Cortex of kidney (tissue), 1 donor: ENCODE measurements at places on chromosomes 11 and 22.

GRCh38 chr11:111793863-111794262, 27.7 kb upstream of the PPP2R1B start:
- DNase-seq: no peak

- no peak for DNase-seq
Observed at GRCh38 chr11:97990162-97990920, 1030.4 kb upstream of the CNTN5 start.

GRCh38 chr11:3177931-3178330, 12.8 kb upstream of the OSBPL5 start:
- DNase-seq: no peak

DNA sequence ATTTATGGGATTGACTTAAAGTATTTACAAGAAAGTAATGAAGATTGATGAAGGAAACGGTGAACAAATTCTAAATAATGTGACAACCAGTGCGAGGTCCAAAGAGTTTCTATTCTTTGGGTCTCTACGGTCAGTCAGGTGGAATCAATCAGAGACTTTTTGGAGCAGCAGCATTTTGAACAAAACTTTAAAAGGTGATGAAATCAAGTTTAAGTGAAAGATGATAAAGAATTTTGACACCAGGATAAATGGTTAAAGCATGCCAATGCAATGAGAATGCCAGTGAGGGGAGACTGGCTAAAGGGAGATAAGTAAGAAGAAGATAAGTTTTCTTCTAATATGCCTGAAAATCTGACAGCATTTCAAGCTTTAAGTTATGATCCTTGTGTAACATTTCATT, 67.9 kb downstream of the DCUN1D5 start:
- DNase-seq: no peak

DNA sequence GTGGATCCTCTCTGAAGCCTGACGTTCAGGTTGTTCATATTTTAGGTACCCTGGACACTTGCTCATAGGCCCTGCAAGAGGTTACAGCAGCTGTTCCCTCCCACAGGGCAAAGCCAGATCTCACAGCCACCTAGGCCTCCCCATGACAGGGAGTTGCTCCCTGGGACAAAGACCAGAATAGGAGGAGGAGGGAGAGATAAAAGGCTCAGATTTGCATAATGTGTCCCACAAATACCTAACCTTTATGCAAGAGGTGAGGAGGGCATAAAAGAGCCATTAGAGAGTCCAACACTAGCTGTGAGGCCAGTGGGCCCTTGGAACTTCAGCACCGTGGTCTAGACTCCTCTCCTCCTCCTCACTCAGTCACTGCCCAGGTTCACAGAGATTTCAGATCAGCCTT, 33.8 kb downstream of the ZNF280B start:
- DNase-seq: no peak

GRCh38 chr11:129286813-129287212, 88.8 kb upstream of the BARX2 start:
- DNase-seq: no peak

GRCh38 chr11:118415062-118415738, 13.8 kb downstream of the ATP5MG start:
- DNase-seq: no peak

DNA sequence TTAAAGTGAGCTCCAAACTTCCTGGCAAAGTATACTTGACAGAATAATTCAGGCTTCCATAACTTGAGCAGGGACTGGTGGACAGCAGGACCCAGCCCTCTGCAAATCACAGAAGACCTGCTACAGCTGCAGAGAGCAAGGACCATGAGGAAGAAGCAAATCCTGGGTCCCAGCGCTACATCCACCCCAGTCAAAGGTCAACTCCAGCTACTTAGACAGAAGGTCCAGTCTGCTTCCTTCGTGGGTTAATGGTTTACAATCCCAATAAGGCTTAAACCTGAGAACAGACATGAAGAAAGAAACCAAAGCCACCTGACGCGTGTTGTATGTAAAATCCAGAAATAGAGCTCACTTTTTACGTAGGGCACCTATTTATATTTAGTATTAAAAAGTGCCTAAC, 57.7 kb downstream of the SHANK2 start:
- no peak for DNase-seq

- no peak for DNase-seq
Observed at GRCh38 chr11:66004186-66004585, 1.9 kb downstream of the BANF1 start.

DNA sequence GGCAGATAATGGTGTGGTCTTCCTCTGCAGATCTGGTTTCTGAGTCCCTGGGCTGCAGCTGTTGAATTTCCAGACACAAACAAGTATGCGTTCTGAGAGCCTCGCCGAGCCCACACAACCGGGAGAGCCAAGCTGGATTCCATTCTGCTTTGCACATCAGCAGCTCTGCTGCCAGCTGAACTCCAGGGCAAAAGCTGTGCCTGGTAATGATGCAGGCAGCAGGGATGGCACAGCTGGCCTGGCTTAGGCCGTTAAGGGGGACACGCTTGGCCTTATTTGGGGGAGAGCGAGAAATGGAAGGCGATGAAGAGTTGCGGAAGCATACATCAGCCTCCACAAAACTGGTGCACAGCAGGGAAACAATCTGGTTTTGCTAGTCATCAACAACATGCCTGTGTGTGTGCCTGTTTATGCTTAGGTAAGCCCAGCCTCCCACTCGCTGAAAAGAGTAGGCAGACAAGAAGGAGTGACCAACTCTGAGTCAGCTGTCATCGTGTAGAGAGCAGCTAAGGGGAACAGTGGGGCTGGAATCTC, 25.1 kb downstream of the ADAMTS8 start:
- no peak for DNase-seq

- DNase-seq: no peak
Observed at GRCh38 chr11:130765951-130766649, 150.2 kb downstream of the SNX19 start.

DNA sequence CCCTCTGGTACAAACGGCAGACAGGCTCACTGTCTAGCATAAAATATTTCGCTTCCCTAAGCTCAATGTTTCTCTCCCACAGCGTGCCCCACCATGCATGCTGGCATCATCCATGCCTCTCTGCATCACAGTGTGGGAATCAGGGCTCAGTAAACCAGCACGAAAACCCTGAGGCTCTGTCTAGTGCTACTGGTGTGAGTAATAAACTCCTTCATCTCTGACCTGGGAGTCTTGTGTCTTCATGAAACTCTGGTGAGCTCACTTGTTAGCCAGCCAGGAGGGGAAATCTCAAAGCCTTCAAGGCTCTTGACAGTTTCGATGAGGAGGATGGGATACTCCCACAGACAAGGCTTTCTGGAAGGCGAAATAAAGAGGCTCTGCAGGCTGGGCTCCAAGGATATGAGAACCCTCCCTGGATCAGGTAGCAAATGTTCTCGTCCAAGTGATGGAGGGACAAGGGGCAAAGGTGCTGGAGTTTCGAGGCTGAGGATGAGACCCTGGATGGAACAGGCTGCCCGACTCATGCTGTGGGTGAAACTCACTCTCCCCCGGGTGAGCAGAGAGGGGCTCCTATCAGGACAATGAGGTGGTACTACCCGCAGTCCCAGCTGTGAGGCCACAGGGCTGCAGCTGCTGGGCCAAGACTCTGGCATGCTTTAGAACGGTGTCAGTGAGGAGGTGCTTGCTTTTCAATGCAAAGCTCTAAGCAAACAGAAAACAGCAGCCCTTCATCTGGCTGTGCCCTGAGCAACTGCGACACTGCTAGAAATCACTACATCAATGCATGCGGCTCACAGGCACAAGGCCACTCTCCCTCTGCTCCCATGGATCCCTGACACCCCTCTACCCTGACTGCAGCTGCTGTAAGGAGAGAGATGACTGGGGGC, 69.3 kb downstream of the SHANK2 start:
- DNase-seq: no peak

DNA sequence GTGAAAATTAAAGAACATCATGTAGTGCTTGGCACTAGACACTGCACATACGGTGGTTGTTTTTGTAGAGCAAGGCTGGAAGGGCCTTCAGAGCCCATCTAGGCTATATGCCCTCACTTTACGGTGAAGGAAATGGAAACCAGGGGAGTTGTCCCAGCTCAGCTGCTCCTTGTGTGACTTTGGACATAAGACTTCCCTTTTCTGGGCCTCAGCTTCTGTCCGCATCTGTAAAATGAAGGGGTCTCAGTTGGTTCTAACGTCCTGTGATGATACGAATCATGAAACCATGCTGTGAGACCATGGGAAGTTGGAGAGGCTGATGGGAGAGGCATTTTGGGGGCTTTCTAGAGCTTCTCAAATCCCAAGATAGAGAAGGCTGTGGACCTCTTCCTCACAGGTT, 4.7 kb downstream of the KCNE3 start:
- no peak for DNase-seq

GRCh38 chr22:19988965-19989724, 27.5 kb downstream of the ARVCF start:
- no peak for DNase-seq

GRCh38 chr11:113277907-113278306, 36.5 kb upstream of the TTC12 start:
- no peak for DNase-seq

GRCh38 chr22:24510637-24511625, 15.8 kb downstream of the UPB1 start:
- no peak for DNase-seq

GRCh38 chr22:35743326-35743860, 25.7 kb downstream of the APOL5 start:
- DNase-seq: no peak

- no peak for DNase-seq
Observed at GRCh38 chr22:50313021-50313420, 5.6 kb upstream of the PLXNB2 start.

- DNase-seq: no peak
Observed at GRCh38 chr11:117278347-117278746, 12.8 kb upstream of the BACE1-AS start.

- DNase-seq: no peak
Observed at GRCh38 chr11:100397401-100397800, 289.7 kb upstream of the ARHGAP42 start.

DNA sequence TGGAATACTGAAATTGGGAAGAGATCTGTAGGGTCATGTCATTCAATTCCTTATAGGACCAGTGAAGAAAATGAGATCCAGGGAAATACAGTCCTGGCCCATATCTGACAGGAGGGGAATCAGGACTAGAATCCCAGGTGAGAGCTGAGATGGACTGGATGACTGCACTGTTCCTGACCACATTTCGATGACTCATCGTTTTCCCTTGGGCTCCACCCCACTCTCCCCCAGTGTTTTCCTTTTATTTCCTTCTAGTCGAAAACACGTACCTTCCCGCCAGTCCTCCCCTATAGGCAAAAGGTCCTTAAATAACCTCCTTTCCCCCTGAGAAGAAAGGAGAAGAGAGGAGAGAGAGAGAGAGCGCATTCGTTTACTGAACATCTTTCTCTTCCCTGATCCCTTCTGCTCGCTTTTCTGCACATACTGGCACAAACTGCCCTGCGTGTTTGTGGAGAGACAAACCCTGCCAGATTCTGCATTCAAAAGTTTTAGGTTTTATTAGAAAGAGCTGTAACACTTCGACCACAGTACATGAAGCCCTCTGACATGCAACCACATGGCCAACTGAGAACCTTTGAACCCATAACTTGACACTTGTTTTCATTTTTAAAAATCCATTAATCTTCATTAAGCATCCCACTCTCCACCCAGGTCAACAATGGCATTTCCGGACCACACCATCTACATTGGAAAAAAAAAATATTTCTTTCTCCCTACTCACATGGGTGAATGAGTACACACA, 565.7 kb downstream of the METTL15 start:
- DNase-seq: no peak

DNA sequence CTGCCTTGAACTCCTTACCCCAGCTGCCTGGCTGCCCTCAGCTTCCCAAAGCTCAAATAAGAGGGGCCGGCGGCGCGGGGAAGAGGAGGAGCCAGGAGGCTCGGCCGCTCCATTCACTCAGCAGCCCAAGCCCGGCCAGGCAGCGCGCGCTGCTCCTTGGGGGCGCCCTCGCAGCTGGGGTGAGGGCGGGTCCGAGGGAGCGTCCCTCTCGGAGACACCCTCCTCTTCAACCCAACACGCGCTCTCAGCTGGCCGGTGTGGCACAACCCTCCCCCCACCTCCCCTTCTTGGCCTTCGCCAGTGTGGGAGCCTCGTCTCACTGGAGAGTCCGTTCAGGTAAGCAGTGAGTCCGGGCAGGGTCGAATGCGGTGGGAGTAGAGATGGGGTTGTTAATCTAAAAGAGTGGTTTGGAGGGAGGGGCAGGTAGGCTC, at the start of gene WT1:
Gene WT1 (minus strand): TSS at position 29 of the 431 bp plus-strand sequence.
- DNase-seq: no peak

DNA sequence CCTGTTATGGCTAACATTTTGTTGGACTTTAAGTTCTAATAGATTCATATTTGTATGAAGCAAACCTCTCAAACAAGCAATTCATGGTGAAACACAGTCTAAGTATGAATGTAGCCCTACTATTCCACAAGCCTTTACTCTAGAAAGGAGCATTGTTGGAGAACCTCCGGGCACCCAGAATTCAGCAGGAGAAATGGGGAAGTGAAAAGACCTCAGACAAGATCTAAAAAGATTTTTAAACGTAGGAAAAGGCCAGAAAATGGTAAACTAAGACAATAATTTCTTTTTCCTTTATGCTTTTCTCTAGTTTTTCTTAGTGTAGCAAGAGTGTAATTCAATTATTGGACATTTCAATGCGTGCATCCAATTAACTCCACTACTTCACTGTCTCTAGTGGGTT, 426.4 kb downstream of the INSC start:
- DNase-seq: no peak

- no peak for DNase-seq
Observed at GRCh38 chr11:69088676-69089146, 40.0 kb downstream of the TPCN2 start.

DNA sequence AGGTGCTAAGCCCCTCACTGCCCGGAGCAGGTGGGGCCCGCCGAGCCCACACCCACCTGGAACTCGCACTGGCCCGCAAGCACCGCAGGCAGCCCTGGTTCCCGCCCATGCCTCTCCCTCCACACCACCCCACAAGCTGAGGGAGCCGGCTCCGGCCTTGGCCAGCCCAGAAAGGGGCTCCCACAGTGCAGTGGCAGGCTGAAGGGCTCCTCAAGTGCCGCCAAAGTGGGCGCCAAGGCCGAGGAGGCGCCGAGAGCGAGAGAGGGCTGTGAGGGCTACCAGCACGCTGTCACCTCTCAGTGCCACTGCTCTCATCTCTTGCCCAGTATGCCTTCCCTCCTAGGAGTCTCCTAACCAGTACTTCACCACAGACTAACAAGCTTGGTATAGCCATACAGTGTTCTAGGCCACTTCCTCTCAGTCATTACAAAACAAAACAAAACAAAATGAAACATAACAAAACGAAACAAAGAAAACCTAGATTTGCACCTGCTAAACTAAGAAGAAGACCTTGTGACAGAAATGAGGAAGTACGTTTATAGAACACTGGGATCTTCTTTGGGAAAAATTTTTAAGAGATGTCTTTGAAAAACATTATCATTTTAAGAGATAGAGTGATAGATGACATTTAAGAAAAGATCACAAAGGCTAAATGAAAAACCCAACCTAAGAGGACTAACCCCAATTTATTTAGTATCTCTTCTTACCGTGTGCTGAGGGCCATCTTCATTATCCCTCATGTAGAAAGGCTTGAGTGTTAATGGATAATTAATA, 47.7 kb upstream of the GAB2 start:
- no peak for DNase-seq

GRCh38 chr11:8867035-8867434, 44.0 kb upstream of the AKIP1 start:
- DNase-seq: no peak

- DNase-seq: no peak
Observed at GRCh38 chr11:126417091-126417862, 61.8 kb downstream of the ST3GAL4 start.
